Mammary epithelial cell (primary cell): ENCODE measurements at places on chromosomes 12 and 14. TPM values are rescaled to one million over a fixed set of nuclear protein-coding genes. Genes with fewer than 3 reads are reported as not detected.

DNA sequence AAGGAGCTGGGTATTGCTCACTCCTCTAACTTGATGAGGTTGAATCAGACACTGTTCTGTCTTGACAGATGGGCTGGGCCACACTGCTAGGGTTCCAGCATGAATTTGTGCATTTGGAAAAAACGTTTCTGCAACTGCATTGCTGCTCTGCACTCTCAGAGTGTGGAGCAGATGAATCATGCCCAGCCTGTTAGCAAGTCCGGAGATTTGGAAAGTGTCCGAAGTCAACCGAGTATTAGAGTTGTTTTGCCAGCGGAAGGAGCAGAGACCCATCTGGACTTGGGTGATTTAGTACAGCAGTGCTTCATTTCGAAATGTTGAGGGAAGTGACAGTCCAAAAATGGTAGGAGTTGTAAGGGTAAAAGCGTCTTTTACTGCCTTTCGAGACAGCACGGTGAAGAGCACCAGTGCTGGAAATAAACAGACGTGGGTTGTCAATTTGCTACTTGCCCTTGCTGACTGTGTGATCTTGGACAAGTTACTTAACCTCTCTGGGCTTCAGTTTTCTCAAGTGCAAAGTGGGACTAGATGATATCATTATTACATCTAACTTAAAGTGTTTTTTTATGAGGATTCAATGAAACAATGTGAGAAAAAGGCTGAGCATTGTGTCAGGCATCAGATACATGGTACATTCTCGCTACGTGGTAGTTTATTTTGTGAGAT is 139.5 kb downstream of the CHST11 start:
- DNase-seq: no peak

DNA sequence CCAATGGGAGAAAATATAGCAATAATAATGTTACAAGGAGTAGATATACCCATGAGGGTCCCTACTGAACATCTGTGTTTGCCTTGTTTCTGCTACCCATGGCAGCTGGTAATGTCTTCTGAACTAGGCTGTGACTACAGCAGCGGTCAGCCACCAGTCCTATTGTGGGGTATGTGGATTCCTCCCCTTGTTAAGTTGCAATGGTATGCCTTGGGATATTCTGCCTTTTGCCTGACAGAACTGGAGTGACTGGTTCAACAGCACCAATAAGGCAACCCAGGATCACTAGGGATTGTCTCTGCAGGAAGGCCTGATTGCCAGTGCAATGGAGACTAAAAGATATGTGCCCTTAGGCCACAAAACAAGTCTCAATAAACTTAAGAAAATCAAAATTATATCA is 9.7 kb upstream of the ATL1 start:
- no peak for DNase-seq

DNA sequence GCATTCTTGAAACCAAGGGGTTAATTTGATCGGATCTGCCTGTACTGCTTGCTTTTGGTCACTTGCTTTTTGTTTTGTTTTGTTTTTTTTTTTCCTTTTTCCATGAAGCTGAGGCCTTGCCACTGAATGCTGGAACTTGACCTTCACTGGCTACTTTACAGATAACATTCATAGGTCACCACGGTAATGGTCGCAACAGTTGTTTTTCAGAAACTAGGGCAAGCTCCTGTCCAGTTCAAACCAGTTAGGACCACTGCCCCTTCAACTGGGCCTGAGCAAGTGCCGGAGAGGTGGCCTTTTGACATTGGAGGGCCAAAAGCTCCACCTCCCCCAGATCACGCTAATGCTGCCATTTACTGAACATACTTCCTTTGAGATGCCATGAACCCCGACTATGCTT is 147.6 kb downstream of the FOXN3 start:
- DNase-seq: no peak

DNA sequence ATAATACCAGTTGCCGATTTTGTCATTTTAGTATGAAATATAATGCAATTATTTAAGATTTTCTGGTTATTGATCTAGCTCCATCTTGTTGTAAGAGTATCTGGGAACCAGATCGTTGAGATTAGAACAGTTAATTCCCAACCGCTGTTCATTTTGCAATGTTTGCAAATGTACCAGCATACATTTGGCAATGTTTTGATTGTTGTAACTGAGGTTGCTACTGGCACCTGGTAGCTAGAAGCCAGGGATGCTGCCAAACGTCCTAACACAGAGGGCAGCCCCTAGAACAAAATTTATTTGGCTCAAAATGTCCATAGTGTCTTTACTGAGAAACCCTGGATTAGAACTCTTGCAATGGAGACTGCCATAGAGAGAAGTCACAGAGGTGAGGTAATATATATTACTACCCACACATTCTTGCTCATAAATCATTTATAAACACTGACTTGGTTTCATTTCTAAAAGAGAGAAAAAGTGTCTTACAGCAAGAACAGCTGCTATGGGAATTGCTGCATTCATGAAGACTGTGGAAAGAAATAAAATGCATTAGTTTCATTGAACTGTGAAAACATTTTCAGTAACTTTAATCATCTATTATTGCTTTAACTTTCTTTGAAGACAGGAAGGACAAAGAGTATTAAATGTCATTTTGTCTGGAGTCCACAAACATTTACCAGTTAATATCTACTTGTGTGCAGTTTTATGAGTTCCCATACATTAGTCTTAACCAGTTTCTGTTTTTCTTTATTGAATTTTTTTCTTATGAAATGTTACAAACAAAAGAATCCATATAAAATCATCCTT is 46.2 kb downstream of the ABCC9 start:
- DNase-seq: no peak

- DNase-seq: no peak
Measured at GRCh38 chr12:96809522-96809921, 97.5 kb upstream of the NEDD1 start.

PLEKHH1 gene
- 6.7 TPM for total RNA-seq
